SJSA1 (cell line): ENCODE measurements at places on chromosomes 3 and 15.

DNA sequence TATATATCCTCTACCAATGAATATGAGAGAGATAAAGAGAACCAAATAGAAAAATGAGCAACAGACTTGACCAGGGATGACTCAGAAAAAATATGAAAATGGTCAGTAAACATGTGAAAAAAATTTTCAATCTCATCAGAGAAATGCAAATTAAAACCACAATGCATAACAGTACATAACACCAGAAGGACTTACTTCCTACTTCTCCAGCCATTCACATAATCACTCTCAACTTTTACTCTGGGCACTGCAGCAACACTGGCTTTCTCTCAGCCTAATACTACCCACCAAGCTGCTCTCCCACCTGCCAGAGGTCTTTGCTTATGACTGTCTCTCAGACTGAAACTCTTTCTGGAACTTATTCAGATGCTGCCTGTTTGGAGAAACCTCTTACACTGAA lies 49.4 kb downstream of the DPH6 start:
- no peak for DNase-seq

- no peak for DNase-seq
Measured at GRCh38 chr3:186742618-186743380, 25.6 kb downstream of the KNG1 start.

DNA sequence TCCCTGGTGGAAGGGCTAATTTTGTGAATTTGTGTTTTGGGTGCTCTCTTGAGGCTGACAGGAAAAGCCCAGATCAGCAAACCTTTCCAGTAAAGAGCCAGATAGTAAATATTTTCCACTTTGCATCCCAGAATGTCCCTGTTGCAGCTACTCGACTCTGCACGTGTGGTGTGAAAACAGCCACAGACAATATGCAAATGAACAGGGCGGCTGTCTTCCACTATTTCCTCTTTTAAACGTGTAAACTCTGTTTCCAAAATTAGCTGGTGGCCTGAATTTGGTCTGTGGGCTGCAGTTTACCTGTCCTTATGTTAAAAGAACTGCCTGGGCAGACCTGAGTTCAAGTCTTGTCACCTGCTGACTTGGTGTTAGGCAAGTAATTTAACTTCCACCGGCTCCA lies 202.7 kb downstream of the EDEM1 start:
- no peak for DNase-seq

- no peak for DNase-seq
Measured at GRCh38 chr3:191499307-191500080, 38.5 kb downstream of the PYDC2 start.

DNA sequence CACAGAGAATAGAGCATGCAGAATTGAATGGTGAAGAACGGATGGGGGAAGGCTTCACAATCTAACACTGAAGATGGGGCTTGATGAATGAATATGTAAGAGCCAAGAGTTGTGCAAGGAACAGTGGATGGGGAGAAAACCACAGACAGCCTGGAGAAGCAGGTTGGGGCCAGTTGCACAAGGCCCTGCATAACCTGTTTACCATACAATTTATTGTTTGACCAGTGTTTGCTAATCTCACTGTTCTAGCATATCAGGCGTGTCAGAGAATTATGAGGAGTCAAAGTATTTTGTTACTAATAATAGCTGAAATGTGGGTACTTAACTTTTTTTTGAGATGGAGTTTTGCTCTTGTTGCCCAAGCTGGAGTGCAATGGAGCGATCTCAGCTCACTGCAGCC lies 36.4 kb downstream of the LINS1 start:
- no peak for DNase-seq

GRCh38 chr3:22245811-22246583 lies 495.0 kb upstream of the ZNF385D start:
- DNase-seq, result no peak

DNA sequence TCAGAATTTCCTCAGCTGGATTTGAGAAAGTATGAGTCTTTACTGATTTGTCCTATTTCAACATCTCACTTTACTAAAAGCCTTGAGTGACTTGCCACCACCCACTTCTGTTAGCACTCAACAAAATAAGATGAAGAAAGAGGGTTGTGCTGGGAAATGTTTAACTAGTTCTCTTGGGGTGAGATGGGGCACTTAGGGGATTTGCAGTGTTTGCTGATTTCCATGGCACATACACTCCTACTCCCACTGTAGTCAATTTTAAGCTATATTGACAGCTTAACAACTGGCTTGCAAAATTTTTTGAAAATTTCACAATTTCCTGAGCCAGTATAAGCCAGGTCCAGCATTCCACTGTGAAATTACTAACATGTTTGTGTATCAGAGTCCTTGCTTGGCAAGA lies 463.1 kb upstream of the ARHGEF26 start:
- DNase-seq, result no peak

GRCh38 chr3:160738048-160738447 lies 18.0 kb upstream of the PPM1L start:
- no peak for DNase-seq
